T1000 (cell line): ENCODE measurements at places on chromosomes 13 and 19.
A peak's percentile ranks its signal among the peaks of the same experiment; 100 is the strongest.

- DNase-seq: no peak
Observed at GRCh38 chr13:40780822-40781401, 8.5 kb upstream of the SLC25A15 start.

DNA sequence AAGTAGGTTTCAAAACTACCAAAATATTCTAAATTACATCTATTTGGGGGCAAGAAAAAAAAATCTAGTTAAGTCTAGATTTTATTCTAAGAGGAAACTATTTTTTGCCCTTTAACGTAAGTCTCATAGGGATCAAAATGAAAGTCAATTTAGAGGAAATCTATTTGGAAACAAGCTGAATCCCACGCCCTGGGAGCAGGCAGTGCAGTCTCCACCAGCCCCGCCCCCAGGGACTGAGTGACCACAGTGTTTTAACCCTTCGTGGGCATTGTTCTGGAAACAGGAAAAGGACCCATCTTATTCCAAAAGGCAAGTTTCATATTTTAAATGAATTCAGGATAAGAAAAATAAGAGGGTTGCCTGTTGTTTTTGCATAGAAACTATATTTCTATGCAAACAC lies 209.7 kb downstream of the SPRY2 start:
- no peak for DNase-seq

DNA sequence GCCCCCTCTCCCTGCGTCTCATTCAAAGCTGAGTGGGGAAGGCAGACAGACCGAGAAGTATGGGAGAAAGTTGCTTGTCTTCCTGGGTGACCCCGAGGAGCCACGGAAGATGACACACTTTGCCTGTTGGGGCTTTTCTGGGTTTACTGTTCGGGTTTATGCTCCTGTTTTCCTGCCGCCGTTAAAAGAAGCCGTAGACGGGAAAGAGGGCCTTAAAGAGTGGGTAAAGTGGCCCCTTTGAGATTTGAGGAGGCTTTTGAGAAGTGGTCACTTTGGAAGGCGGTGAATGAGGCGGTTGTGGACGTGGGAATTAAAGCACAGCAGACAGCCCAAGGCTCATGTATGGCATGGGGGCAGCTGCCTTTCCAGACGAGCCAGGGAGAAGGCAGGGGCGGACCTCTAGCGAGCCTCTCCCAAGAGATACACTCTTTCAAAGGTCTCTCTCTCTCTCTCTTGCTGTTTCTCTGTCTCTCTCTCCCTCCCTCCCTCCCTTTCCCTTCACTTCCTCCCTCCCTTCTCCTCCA lies 493 bp upstream of the LHFPL6 start:
- no peak for DNase-seq

DNA sequence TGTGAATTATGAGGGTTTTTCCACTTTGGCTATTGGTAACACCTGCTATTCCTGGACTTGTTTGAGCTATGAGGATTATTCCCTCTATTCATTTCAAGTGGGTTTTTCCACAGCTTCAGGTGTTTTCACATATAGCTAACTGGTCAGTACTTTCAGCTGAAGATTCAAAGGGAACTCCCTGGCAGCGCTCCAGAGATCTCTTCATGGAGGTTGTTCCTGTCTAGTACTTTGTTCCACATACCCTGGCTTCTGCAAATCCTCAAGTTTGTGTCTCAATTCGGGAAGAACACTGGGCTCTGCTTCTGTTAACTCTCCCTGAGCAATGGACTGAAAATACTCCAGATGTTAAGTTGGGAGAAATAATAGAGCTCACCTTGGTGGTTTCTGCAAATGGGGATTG lies 5.6 kb upstream of the ZNF607 start:
- no peak for DNase-seq

GRCh38 chr13:95403349-95404140 lies 102.3 kb upstream of the ABCC4 start:
- no peak for DNase-seq

GRCh38 chr13:75417656-75418055 lies 64.3 kb downstream of the TBC1D4 start:
- no peak for DNase-seq

- DNase-seq: no peak
Observed at GRCh38 chr13:75305059-75305458, 176.9 kb downstream of the TBC1D4 start.

- no peak for DNase-seq
Observed at GRCh38 chr19:50204811-50205675, 1.6 kb downstream of the MYH14 start.

- no peak for DNase-seq
Observed at GRCh38 chr13:20193162-20193906, 596 bp upstream of the GJB2 start.

GRCh38 chr19:48879025-48879637 lies 6.9 kb downstream of the PPP1R15A start:
- no peak for DNase-seq

GRCh38 chr13:30750036-30750435 lies 14.7 kb downstream of the ALOX5AP start:
- no peak for DNase-seq

DNA sequence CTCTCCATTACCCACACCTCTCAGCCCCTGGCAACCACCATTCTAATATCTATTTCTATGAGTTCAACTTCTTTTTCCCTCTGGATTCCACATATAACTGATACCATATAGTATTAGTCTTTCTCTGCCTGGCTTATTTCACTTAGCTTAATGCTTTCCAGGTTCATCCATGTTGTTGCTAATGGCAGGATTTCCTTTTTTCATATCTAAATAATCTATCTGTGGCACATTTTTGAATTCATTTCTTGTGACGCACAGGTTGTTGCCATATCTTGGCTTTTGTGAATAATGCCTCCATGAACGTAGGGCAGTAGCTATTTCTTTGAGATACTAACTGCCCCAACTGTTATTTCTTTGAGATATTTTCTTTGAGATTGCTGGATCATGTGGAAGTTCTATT lies 235.6 kb downstream of the SPRY2 start:
- no peak for DNase-seq

- DNase-seq: no peak
Observed at GRCh38 chr13:26664876-26665275, 95.7 kb downstream of the GPR12 start.

DNA sequence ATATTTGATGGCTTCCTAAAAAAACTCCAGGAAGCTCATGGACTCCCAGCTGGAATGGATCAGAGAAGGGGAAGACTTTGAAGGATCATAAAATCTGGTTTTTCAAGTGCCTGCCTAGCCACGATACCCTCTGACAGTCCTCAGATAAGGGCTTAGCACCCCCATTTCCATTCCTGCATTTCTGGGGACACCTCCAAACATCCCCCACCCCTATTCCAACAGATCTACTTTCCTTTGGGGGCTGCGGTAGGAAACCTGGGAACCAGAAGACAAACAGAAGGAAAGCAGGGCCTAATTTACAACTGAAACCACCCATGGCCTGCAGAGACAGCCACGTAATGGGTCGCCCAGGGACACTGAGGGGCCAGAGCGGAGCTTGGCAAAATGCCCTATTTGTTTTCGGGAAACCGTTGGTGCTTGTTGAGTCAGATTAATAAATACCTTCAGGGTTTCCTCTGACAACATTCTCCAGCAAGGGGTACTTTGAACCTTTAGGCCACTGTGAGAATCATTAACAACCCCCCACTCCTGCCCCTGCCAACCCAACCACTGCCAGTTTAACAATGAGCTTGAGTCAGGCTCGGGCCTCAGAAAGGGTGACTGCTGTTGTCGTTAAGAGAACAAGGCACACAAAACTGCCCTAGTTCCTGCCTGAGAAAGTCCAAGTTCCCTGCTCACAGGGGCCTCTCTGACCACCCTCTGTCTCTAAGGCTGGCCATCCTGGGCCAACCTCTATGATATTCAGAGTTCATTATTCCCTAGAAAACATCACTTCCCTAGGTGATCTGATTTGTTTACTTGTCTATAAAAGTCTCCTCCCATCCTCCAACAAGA lies 23.5 kb downstream of the RHPN2 start:
- peak; percentile 80 for DNase-seq

GRCh38 chr19:53519446-53519845 lies 18.5 kb upstream of the ZNF331 start:
- DNase-seq: no peak

- DNase-seq: no peak
Observed at GRCh38 chr13:35349052-35349451, 127.4 kb downstream of the MAB21L1 start.

DNA sequence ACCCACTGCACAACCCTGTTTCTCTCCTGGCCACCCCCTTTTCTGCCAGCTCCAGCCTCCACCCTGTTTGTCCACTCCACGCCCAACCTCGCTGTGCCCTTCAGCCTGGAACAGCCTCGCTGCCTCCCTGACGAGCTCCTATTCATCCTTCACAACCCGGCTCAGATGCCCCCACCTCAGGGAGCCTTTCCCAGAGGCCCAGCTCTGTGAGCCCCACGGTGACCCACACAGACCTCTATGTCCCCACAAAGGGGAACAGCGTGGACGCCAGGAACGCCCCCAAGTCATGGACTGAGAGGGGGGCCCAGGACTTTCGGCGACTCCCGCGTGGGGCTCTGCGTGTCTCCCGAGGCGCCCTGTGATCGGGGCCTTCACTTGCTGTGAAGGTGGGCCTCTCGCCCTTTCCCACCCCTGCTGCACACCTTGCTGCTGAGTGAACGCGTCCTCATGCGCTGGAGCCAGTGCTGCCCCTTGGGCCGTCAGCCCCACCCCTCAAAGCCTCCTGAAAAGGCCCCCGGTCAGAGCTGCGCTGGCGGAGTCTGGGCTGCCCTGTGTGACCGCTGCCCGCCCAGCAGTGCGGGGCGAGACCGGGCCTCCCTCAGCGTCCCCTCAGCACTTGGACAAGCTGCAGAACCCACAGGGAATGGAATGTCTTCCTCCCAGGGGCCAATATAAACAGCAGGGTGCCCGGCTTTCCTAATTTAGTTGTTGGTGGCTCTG lies 40.0 kb downstream of the ADPRHL1 start:
- DNase-seq: no peak

- DNase-seq: peak; percentile 61
Observed at GRCh38 chr19:13053761-13054625, 48.7 kb downstream of the LYL1 start.

DNA sequence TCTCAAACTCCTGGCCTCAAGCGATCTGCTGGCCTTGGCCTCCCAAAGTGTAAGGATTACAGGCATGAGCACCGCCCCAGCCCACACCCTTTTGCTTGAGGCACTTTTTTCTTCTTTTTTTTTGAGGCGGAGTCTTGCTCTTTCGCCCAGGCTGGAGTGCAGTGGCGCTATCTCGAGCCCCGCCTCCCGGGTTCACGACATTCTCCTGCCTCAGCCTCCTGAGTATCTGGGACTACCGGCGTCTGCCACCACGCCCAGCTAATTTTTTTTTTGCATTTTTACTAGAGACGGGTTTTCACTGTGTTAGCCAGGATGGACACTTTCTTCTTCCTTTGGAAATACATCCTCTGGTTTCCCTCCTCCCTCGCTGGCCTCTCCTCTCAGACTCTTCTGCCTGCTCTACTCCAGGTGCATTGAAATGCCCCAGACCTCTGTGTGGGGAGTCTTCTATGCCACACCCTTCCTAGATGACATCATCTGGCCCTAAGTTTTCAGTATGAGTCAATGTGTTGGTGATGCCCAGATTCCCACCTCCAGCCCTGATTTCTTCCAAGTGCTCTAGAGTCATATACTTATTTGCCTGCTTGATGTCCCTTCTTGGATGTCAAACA lies 20.7 kb upstream of the TPT1 start:
- DNase-seq: no peak

DNA sequence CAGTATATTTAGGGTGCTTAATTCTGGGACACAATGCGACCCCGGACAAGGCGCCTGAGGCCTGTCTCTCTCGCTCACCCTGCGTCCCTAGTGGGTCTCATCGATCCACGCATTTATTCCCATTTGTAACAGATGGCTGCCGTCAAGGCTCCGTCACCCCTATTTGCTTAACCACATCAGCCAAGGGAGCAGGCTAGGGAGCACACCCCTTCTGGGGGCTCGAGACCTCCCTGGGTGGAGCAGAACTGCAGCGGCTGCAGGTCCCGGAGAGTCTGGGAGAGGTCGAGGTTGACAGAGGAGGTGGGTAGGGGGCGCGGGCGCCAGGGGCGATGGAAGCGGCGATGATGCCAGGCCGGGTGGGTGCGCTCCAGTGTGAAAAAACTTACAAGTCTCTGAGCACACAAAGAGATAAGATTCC lies 507 bp downstream of the ALG5 start:
- DNase-seq: no peak

DNA sequence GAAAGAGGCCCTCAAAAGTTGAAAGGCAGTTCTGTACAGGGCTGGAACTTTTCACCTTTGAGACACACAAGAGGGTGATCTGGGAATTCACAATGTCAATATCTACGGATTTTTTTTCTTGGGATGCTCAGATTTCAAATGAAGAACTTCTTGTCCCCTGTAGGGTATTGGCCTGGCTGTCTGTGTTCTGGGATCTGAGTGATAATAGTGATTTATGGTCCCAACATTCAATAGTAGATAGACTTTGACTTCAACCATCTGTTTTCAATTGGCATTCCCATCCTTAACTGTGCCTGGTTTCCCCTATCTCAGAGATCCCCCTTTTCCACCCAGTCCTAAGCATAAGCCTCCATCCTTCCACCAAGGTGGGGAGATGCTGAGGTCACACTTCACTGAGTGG lies 274.1 kb downstream of the COG6 start:
- no peak for DNase-seq

- DNase-seq: peak; percentile 44
Observed at GRCh38 chr19:52535771-52536447, 8.4 kb downstream of the ZNF808 start.

- no peak for DNase-seq
Observed at GRCh38 chr13:111177081-111177711, 62.1 kb downstream of the ARHGEF7 start.

DNA sequence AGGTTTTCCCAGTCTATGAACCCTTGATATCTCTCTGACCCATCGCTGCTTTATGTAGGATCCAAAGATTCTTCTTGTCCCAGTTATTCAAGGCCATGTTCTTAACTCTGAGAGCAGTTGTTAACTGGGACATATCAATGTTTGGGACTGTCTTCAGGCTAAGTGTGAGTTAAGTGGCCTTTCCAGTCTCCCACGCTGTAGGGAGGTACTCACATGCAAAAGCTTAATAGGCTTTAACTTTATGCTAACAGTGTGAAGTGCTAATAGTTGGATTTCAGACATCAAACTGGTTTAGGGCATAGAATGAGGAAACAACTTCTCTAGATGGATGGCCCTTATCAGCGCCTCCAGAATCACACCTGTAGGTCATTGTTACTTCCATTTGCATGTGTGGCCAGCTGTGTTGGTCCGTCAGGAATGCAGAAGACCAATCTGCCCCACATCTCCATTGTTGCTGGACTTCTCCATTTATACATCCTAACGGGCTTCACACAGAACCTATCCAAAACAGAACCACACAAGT lies 104.7 kb upstream of the MBNL2 start:
- no peak for DNase-seq

DNA sequence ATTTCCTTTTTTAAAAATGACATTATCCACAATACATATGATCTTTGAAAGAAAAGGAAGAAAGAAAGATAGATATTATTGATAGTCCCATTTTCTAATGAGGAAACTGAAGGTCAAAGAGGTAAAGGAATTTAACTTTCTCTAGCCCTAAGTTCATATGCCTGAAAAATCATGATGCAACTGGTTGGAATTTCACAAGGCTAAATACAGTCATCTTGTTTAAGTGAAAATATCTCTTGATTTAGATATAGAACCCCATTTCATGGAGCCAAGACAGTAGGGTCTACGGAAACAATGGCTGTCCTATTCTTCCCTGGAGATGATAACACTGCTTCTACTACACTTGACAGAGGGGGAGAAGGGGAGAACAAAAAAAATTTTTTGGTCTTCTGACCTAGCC lies 366.2 kb downstream of the DNAJC15 start:
- DNase-seq: no peak

- peak; percentile 85 for DNase-seq
Observed at GRCh38 chr19:18117692-18118378, 20.3 kb downstream of the MAST3 start.

- no peak for DNase-seq
Observed at GRCh38 chr13:35722458-35723052, 246.1 kb upstream of the MAB21L1 start.
